ENCODE measurements at places on chromosomes 11 and 22.

DNA sequence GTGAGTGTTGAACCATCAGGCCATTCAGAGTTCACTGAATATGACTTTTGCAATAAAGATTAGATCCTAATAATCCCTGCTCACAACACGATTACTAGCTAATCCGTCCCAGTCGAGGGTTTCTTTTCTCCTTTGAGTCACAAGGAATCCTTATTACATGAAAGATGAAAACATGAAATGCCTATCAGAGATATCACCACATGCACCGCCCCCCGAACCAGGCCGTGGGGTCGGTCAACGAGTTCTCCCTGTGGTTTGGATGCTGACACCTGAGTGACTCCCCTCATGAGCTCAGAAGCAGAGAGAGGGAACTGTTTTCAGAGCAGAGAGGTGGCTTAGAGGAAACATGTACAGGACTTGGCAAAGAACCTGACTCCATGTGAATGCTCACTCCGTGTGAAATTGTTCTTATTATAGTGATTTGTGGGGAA, 263.3 kb downstream of the ETS1 start:
- no peak for DNase-seq

DNA sequence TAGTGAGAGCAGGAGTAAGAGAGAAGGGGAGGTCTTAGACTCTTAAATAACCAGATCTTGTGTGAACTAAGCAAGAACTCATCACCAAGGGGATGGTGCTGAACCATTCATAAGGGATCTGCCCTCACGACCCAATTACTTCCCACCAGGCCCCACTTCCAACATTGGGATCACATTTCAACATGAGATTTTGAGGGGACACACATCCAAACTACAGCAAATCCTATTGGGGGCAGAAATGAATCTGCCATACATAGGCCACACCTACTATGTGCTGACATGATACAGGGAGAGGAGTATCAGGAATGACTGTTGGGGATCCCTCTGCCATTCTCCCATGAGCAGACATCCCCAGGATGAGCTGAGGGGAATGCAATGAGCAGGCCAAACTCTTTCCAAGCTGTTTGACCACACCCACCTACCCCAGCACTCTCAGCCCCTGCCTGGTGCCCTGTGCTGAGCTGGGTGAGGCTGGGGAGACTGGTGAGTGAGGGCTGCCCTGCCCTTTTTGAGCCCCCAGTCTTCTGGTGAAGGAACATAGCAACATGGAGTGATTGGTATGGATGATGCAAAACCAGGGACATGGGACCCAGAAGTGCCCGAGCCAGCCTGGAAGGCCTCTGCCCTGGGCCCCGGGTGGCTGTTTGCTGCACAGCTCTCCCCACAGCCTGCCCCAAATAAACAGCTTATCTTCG, 1.2 kb upstream of the GTSE1 start:
- peak; percentile 31 for DNase-seq

- no peak for DNase-seq
Measured at GRCh38 chr11:103618528-103618927, 417.9 kb upstream of the DDI1 start.

GRCh38 chr11:61880454-61880853, 10.9 kb downstream of the FADS3 start:
- no peak for DNase-seq

DNA sequence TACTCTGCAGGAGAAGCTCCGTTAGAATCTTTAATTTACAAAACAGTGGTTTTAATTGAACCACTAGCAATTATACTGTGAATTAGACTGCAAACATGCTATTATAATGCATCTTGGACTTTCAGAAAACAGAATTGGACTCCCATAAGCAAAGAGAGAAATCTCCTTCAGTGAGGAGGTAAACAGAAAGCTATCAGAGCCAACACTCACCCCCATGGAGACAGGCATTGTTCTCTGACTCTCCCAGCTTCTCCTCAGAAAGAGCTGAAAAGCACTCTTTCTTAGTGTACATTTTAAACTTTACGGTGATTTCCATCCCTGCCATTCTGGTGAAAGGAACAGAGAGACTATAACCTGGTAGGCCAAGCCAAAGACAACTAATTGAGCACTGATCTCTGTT, 176.9 kb downstream of the GRIA4 start:
- DNase-seq, result no peak

- no peak for DNase-seq
Measured at GRCh38 chr11:83464160-83464944, 178.2 kb upstream of the CCDC90B start.

- peak; percentile 59 for DNase-seq
Measured at GRCh38 chr11:34234086-34234740, 123.6 kb downstream of the ABTB2 start.

GRCh38 chr22:45006111-45006963, 3.5 kb downstream of the PHF21B start:
- DNase-seq, result peak; percentile 36

DNA sequence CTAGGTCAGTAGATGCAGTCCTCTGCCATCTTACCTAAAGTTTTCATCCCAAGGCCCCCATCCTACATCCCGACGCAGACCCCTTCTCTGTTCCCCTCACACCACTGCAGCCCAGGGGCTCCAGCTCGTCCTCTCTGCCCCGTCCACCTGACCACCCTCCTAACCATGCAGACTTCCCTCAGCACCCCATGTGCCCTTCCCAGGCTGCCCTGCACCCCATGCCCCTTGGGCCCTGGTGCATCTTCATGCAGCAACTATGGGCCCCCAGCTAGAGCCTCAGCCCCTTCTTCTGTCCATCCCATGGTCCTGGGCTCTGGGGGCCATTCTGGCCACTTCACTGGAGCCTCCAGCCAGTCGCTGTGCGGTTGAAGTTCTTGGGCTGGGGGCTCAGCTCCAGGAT, 2.9 kb downstream of the PRR33 start:
- DNase-seq, result no peak

GRCh38 chr11:32290783-32291182, 144.6 kb downstream of the WT1 start:
- no peak for DNase-seq

DNA sequence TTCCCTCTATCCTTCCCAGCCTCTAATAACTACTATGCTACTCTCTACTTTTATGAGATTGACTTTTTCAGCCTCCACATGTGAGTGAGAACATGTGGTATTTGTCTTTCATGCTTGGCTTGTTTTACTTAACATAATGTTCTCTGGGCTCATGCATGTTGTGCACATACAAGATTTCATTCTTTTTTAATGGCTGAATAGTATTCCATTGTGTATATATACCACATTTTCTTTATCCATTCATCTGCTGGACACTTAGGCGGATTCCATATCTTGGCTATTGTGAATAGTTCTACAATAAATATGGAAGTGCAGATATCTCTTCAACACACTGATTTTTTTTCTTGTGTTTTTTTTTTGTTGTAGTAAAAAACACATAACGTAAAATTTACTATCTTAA, 19.4 kb downstream of the OSBP2 start:
- DNase-seq, result no peak

DNA sequence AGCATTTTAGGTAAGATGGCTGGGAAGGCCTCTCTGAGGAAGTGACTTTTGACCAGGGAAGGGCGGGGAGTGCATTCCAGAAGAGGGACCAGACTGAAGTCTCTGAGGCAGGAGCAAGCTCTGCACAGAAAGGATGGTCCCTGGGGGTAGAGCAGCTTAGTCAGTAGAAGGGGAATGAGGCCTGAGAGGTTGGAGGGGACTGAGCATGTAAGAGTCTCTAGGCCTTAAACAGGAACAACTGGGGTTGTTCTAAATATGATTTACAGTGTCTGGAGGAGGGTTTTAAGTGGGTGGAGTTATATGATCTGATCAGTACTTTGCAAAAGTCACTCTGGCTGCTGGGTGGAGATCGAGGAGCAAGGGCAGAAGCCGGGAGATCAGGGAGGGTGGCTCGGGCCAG, 31.7 kb upstream of the TEF start:
- DNase-seq, result no peak

GRCh38 chr22:49937758-49938564, 19.5 kb downstream of the CRELD2 start:
- no peak for DNase-seq

DNA sequence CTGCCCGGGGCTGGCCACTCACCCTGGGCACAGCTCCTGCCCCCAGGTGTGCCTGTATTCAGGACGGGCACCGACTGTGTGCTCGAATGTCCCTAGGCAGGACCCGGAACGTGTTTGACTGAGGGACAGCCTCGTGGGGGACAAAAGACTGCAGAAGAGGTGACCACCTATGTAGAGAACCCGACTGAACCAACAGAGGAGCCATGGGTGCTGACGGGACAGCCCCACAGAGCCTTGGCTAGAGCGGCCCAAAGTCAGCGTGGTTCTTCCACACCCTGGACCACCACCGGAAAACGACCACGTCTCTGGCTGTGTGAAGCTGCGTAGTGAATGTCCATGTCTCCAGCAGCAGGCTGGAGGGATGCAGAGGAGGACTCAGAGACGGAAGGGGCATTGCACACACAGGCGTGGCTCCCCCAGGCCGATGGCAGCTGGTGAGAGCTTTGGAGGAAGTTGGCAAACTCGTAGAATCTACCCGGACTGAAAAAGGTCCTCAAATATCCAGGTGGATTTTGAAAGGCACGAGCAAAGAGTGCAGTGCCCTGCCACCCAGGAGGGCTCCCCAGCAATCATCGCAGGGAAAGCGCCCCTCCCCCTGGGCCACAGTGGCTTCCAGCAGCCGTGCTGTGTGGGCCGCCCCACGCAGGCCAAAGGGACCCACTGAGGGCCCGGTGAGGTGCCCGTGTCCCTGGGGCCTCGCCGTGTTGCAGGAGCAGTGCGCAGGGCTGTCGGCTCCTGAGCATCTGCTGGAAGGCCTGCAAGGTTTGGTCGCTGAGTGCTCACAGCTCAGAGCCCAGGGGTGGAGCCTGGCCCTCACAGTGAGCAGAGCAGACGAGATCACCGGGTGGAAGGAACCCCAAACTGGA, 17.5 kb upstream of the MUC5B start:
- DNase-seq, result peak; percentile 29

DNA sequence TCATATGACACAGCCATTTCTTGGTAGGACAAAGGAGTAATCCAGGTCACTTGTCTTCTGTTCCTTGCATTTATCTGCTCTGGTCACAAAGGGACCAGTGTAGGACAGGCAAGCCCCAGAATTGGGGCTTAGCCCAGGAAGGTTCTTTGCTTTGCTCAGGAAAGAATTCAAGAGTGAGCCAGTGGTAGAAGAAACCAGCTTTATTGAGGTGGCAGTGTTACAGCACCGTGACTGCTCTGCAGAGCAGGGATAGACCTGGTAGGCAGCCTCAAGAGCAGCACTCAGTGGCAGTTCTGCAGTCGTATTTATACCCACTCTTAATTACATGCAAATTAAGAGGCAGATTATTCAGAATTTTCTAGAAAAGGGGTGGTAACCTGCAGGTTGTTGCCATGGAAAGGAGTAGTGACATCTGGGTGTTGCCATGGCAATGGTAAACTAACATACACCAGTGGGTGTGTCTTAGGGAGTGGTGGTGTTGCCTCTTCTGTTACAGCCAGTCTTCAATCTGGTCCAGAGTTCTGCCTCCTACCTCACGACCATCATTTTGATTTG, 84.9 kb upstream of the RAB1B start:
- DNase-seq, result no peak

GRCh38 chr11:58060939-58061672, 30.4 kb downstream of the OR6Q1 start:
- no peak for DNase-seq

DNA sequence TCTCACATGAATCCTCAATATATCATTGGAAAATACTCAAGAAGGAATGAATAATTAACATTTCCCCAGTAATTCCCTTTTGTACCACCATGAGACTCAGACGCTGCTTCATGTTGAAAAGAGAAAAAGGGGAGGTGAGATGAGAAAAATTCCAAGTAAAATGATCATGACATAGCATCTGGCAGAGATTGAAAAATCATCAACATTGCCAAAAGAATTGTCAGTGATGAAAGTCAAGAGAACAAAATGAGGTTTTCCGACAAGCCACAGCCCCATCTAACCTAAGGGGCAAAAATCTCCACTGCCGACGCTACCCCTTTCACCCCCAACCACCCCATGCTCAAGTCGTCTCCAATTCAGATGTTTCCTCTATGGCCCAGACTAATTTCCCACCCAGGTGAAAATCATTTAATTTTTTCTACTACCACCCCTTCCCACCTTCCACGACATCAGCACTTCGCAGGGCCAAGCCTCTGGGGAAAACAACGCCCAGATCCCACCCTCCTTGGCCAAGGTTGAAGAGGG, 1.2 kb downstream of the RAB6A start:
- no peak for DNase-seq

DNA sequence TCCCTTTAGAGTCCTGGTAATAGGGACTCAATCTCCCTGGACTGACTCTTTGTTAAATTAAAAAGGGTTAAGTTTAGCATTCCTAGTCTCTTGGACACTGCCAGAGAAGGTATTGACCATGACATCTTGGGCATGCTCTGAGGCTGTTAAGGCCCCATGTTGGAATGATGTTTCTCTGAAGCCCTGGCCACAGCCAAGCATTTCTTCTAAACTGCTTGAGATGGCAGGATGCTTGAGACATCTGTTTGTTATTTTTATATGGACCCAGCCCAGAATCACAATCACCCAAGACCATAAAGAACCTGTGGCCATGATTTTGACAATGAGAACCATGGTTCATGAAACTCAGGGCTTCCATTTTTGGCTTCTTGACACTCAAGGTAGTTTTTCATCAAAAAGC, 5.5 kb upstream of the ANKK1 start:
- no peak for DNase-seq

- DNase-seq, result no peak
Measured at GRCh38 chr22:48579043-48579927, 1248.4 kb downstream of the BRD1 start.

- DNase-seq, result no peak
Measured at GRCh38 chr11:15342163-15342562, 227.4 kb downstream of the INSC start.

GRCh38 chr22:48491451-48491941, 1336.2 kb downstream of the BRD1 start:
- DNase-seq, result peak; percentile 50

- no peak for DNase-seq
Measured at GRCh38 chr11:128207861-128208321, 379.5 kb downstream of the ETS1 start.

GRCh38 chr11:134628426-134628825, 216.4 kb upstream of the B3GAT1 start:
- DNase-seq, result no peak

GRCh38 chr11:132140056-132140455, 769.6 kb downstream of the NTM start:
- DNase-seq, result no peak

- DNase-seq, result no peak
Measured at GRCh38 chr11:36713715-36714114, 115.7 kb upstream of the RAG2 start.

Measured in GM20000 (cell line).